ENCODE measurements at places on chromosomes 4 and X.

DNA sequence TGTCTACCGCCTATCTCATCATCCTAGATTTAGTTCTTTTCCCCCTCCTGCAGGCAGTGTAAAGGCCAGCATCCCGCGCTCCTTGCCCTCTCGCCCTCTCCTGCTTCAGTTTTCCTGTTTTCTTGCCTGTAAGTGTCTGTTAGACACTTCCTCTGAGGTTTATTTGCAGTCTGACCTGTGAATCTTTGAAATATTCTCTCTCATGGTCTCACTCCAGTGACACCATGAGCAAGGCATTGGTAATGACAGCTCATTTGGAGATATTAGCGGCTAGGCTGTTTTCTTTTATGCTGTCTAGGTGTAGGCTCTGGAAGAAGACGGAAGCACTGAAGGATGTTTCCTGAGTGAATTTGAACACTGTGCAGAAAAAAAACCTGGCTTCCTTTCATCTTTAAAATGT is 179.6 kb downstream of the KDR start:
- DNase-seq = no peak

DNA sequence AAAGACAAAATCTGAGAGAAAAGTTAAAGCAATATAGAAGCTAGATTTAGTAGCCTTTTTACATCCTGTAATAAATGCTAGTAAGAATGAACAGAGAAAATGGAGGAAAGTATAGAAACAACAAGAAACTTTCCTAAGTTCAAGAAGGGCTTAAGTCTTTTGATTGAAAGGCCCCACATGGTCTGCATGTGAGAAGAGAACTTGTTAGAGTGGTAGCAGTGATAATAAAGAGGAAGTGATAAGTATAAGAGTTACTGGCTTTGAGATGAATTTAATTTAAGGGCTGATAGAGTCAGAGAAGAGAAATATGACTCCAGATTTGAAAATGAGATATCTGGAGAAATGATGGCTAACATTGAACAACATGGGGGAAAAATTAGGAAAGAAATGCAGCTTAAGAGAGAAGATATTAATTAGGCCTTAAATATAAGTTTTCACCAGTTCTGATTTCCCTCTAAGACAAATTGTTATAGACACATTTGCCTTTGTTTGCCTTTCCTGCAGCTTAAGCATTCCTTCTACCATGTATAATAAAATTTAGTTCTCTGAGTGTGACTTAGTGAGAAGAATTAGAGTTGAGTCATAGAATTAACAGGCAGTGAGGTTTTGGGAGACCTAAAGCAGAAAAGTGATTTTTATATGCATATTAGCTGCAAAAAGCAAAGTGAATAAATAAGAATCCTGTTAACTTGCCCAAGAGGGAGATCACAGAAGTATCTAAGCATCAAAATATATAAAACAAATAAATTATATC is 18.4 kb downstream of the ZFX start:
- no peak for DNase-seq

DNA sequence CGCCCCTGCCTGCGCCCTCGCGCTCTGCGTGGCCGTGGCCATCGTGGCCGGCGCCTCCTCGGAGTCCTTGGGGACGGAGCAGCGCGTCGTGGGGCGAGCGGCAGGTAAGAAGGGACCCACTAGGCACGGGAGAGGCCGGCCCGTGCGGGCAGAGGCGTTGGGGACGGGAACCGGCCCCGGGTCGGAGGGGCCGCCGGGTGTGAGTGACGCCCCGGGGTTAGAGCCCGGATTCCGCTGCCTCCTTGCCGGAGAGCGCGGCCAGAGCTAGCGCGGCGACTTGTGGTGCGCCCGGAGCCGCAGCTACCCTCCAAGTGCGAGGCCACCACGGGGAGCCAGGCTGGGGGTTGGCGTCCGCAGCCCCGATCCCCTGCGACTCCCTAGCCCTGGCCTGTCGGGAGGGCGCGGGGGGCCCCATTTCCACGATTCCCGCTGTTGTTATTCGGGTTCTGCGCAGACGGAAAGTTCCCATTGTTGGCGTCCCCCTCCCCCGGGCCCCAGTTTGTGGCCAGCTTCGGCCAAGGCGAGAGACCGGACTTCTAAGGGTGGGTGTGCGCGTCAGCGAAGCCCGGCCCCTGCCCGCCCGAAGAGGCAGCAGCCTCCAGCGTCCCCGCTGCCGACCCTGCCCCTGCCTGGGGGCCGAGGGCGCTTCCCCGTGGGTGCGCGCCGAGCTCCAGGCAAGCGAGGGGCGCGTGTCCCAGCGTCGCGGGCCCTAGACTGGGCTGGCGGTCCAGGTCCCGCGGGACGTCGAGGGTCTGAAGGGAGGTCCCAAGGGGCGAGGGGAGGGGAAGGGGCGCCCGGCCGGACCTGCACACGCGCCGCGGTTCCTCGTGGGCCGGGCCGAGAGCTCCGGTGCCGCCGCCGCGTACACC is 1.1 kb downstream of the FGFR3 start:
- no peak for DNase-seq

DNA sequence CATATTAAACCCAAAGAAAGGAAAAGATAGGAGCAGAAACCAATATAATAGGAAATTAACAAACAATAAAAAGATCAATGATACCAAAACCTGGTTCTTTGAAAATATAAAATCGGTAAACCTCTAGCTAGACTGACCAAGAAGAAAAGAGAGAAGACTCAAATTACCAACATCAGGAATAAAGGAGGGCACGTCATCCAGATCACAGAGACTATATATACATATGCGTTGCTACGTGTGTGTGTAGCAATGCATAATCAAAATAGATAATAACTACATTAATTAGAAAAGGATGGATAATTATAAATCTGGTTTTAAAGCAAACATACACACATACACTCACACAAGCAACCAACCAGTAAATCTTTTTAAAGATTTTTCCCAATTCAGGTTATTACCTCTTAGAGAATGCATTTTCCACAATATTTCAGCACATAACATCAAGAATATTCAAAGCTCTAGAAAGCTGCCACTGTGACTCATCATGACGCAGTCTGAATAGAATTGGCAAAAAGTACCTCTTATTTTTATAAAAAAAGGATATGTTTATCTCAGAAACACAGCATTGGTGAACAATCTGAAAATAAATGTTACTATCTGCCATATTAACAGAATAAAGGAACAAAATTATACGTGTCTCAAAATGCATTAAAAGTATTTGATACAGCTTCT is 41.4 kb upstream of the USP9X start:
- DNase-seq = no peak

GRCh38 chr4:185242749-185243533 is 33.5 kb downstream of the SNX25 start:
- DNase-seq = no peak

GRCh38 chr4:36230534-36230933 is 13.8 kb downstream of the ARAP2 start:
- no peak for DNase-seq

GRCh38 chr4:10061650-10062415 is 40.5 kb upstream of the SLC2A9 start:
- DNase-seq = no peak

DNA sequence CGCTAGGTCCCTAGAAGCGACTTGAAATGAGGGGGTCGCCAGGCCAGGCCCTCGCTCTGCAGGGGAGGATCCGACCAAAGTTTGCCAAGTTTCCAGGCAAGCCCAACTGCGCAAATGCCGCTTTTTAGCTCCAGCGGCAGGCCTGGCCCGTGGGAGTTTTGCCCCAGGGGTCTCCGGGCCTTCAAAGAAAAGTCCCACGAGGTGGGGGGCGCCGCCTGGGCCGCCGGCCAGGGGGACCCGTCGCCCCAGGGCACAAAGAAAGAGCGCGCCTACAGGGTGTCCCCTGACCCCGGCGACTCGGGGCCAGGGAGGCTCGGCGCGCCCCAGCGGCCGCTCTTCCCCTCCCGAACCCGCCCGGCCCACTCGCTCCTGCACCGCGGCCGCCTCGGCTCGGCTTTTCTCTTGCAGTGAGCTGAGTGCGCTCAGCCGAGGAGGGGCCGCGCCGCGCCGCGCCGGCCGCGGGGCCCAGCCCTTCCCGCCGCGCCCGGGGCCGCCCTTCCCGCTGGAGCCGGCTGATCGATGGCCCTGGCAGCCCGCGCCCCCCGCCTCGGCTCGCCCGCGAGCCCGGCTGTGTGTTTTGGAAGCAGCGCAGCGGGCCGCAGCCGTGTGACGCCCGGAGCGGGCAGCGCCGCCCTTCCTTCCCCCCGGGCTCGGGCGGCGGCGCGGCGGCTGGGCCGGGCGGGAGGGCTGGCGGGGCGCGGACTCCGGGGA is 754 bp upstream of the KLF3 start:
- no peak for DNase-seq

DNA sequence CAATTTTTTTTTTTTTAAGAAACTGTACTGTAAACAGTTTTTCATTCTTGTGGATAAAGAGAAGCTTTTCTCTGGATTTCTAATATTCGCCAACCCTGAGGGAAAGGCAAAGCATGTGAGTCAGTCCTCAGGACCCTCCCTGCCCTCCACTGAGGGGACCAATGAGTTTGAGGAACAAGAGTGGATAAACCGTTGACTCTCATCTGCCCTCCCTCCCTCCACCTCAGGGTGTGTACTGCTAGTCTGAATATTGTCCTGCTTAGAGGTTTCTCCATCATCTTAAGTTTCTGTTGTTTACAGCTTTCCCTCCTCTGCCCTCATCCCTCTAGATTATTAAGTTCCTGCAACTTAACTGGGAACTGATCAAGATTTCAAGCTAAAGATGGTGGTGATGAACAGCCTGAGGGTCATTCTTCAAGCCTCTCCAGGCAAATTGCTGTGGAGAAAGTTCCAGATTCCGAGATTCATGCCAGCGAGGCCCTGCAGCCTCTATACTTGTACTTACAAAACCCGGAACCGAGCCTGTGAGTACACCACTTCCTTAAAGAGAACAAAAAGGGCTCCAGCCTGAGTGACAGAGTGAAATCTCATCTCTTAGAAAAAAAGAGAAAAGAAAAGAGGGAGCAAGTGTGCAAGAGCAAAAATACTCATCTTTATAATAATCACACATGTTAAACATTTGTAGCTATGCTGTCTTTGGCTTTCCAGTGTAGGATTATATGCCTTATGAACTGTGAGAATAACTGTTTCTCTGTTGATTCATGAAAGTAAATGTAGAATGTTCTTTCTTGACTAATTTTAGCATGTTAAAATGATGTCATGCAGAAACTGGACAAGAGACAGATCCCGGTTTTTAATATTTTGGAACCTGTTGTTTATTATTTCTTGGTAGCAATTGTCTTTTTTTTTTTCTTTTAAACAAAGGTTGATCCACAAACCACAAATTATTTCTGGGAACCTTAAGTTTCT is 11.9 kb downstream of the CA5B start:
- DNase-seq = no peak

- no peak for DNase-seq
These were observed 292.9 kb downstream of the ADGRL3 start for GRCh38 chr4:61493041-61493440.

DNA sequence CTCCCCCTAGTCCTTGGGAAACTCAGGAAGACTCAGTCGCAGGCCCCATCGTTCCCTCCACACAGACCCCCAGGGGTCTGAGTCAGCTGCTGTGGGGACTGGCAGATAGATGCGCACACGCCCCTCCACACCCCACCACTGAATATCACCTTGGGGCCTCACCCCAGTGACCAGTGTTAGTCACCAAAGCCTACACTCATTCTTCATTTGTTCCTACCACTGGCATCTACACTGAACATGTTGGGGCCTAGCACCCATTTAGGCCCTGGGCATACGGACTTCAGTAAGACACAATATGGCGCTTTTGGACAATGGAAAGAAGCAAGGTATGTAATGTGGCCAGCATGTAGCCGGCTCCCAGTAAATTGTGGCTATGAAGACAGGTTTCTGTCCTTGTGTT is 154.1 kb upstream of the PJA1 start:
- DNase-seq = no peak

DNA sequence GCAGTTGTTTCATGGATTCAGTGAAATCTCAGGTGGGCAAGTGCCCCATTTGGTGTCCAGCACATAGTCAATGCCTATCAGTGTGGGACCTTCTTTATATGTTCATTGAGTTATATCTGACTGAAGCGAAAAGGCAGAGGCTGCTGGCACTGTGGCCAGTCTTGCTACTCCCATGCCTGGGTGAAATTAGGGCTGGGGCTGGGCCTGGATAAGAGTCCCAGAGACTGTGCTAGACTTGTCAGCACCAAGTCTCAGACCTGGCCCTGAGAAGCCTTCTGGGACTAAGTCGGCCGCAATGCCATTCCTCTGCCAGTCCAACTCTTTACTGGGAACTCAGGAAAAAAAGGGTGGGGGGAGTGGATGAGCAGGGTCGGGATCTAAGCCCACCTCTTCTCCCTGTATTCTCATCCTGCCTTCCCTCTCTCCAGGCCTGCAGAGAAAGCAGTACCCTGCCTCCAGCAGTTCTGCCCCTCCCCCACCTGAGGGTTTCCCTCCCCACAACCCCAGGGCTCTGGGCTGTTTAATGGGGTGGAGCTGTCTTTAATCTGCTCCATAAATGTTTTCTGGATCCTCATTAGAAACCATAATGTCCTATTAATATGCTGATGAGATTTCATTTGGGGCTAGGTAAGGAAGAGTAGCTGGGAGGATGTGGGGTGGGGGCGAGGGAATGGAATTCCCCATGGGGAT is 153.5 kb upstream of the PJA1 start:
- no peak for DNase-seq

DNA sequence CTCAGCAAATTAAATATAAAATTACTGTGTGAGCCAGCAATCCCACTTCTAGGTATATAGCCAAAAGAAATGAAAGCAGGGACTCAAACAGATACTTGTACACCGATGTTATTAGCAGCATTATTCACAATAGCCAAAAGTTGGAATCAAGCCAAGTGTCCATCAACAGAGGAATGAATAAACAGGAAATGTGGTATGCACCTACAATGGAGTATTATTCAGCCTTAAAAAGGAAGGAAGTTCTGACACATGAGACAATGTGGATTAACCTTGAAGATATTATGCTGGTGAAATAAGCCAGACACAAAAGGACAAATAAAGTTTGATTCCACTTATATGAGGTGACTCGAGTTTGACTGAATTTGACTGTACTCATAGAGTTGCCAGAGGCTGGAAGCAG is 108.3 kb upstream of the DUSP21 start:
- DNase-seq = no peak
